ENCODE measurements at places on chromosomes 2 and 18.
A peak's percentile ranks its signal among the peaks of the same experiment; 100 is the strongest.

DNA sequence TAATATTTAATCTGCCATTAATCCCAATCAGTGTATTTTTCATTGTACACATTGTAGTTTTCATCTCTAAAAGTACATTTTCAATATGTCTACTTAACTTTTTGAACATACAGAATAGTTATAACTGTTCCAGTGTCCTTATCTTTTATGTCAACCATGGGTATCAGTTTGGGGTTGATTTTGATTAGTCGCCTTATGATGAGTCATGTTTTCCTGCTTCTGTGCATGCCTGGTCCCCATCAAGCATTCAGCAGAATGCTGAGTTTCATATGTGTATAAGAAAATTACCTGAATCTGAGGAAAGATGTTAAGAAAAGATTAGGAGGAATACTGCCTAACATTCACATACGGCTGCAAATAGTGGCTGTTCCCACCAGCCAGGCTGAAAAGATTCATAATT lies 17.7 kb downstream of the SPDYA start:
- DNase-seq: no peak

DNA sequence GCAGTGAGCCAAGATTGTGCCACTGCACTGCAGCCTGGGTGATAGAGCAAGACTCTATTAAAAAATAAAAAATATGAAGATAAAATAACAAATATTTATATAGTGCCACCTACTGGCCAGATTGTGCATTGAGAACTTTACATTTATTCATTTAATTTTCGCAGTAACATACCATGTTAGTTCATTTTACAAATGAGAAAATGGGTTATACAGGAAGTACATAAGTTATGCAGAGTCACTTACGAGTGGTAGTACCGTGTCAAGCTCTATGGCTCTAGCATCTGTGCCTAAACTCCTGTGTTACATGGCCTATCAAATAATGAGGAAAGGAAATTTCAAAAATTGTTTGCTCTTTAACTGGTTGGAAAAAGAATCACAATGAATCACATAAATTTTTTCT lies 27.9 kb downstream of the RIF1 start:
- DNase-seq: no peak

- no peak for DNase-seq
These were observed 927.9 kb upstream of the ACVR2A start for GRCh38 chr2:146916914-146917313.

GRCh38 chr2:231930593-231931281 lies 4.5 kb upstream of the NPPC start:
- DNase-seq: no peak

DNA sequence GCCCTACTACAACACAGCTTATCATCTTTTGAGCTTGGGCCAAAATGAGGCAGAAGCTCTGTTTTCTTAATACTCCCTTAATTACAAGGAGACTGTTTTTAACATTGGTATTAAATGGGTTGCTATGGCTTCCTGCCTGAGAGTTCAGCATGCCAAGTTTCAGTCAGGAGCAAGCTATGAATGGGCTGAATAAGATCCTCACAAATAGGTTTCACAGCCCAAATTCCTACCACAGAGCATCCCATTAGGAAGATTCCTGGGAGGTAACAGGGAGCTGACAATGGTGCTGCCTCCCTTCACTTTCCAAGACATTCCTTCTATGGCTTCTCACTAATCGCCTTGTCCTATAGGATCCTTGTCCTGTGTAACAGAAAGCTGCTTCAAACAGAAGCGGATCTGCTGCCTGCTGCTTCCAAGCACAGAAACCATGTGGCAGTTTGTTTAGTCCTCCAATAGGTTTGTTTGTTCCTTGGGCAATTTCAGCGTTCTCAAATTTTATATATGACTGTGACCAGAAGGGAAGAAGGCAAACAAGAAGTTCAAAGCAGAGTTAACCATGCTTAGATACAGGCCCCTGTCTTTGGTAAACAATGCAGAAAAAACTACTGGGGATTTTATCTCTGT lies 70.9 kb downstream of the NCKAP5 start:
- DNase-seq: no peak

- no peak for DNase-seq
These were observed 104.3 kb downstream of the PLB1 start for GRCh38 chr2:28600181-28600580.

- no peak for DNase-seq
These were observed 34.3 kb downstream of the GIGYF2 start for GRCh38 chr2:232731470-232731869.

DNA sequence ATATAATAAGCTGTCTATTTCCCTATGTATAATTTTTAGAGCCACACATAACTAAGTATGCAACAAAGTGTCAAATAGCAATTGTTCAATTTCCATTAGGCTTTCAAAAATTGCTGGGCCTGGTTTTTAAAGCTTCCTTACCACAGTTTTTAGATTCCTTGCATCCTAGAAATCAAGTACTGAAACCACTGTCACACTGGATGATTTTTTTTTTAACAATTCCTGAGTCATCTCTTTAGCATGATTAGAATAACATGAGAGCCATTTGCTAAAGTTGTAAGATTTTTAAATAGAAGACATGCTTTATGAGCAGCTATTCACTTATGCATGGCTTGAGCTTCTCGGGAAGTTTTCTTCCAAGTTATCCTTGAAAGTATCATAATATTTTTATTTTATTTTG lies 319.5 kb upstream of the NXPH2 start:
- no peak for DNase-seq

GRCh38 chr2:17476830-17477229 lies 41.4 kb downstream of the RAD51AP2 start:
- no peak for DNase-seq

- no peak for DNase-seq
These were observed 30.4 kb downstream of the PRKRA start for GRCh38 chr2:178420463-178420999.

DNA sequence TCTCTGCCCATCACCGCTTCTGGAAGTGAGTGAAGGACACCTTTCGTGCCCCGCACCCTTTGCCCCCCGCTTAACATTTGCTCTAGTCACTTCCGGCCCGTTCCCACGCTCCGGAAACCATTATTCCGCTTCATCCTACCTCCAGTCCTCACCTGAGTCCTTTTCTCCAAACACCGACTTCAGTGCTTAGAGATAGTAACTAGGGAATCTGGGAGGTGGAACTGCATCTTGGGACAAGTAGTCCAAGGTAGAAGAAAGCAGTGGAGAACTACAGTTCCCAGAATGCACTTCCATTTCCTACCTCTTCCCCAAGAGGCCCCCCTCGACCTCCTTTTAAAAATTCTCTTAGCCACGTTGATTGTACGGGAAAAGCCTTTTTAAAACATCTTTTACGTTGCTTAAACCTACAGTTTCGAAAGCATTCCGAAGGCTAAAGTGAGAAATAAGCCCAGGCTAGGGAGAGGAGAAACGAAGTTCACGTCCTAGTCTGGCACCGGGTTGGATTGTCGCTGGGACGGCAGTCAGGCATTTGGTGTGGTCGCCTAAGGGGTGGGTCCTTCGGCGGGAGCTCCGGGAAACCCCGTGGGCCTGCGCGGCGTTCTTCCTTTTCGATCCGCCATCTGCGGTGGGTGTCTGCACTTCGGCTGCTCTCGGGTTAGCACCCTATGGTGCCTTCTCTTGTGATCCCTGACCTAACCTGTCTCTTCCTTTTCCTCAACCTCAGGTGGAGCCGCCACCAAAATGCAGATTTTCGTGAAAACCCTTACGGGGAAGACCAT lies at the start of the genes CLHC1 and RPS27A:
TSS of gene CLHC1 (minus strand) at position 210 of the 779 bp plus-strand sequence. CDS start 9,882 bp downstream, outside the sequence.
TSS of gene RPS27A (plus strand) at position 605 of the 779 bp plus-strand sequence. CDS start at position 742, 137 bp downstream.
- DNase-seq: peak; percentile 96

- no peak for DNase-seq
These were observed 120.8 kb downstream of the NFATC1 start for GRCh38 chr18:79516441-79516931.

DNA sequence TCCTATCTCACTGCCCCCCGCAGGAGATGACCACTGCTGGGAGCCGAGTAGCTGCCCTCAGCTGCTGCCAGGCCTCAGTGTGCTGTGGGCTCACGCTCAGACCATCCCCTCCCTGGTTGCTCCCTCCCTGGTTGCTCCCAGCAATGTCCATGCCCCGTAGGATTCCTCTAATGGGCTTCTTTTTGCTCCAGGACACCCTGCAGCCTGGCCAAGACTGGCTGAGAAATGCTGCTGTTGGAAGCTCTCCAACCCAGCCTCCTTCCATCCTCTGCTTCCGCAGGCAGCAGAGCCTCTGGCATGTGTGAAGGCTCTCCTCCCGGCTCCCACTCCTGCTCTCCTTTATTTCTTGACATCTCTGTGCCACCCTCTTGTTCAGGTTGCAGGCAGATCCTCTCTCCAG lies 48.6 kb downstream of the SOX11 start:
- DNase-seq: no peak

GRCh38 chr2:60510713-60511112 lies 42.7 kb downstream of the BCL11A start:
- no peak for DNase-seq

DNA sequence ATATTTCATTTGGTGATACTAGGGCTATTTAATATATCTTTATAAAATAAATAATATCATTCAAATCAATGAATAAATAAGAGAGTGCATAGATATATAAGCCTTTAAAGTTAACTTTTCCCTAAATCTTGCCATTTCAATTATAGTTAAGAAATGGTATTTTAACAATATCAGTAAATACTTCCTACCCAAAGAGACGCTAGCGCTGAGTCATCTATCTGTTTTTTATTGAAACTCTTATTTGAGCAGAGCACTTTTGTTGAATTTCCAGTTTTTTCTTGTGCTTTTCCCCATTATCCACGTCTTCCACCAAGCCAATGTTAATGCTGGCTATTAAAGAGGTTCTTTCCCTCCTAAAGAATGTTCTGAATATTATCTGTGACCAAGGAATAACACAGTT lies 639.3 kb downstream of the DSC3 start:
- DNase-seq: no peak

DNA sequence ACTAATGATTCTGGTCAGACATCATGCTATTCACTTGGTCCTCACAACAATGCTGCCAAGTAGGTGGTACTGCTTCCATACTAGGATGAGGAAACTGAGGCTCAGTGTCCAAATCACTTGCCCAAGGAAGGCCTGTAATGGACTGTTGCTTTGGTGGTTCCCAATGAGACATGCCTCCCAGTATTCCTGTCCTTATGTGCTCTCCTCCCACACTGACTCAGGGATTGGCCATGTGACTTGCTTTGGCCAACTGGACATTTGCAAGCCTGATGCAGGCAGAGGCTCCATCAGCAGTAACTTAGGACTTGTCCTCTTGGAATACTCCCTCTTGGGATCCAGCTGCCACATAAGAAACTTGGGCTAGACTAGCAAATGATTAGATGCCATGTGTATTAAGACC lies 3.0 kb downstream of the FBXO41 start:
- no peak for DNase-seq

Measured in stimulated activated CD4-positive, alpha-beta T cell treated with anti-CD3 and anti-CD28 coated beads, Interleukin-4, amount 100 ng/mL, for 1 hour (primary cell).